Uterus (tissue), 4 donors: ENCODE measurements at places on chromosomes 3 and 15. TPM values are rescaled to one million over a fixed set of nuclear protein-coding genes. Genes with fewer than 3 reads are reported as not detected.

Gene RTP3
- not detected for total RNA-seq

Gene TBL1XR1
- 70.3 TPM for total RNA-seq

Gene TTLL13
- not detected for total RNA-seq

Gene RNF123
- 47.3 TPM for total RNA-seq

Gene GOLGA6A
- total RNA-seq = not detected

Gene RLBP1
- total RNA-seq = not detected

Gene GOLIM4
- total RNA-seq = 35.4 TPM

Gene IQCF5
- total RNA-seq = not detected

Gene C15orf39
- total RNA-seq = 8.8 TPM

Gene SLC24A5
- total RNA-seq = 0.29 TPM
